Left hindlimb (tissue), 1 donor: ENCODE measurements at places on chromosomes 2 and 18.

- no peak for DNase-seq
Measured at GRCh38 chr2:102237176-102237575, 50.4 kb downstream of the IL1RL2 start.

- DNase-seq = peak; percentile 18
Measured at GRCh38 chr2:239824866-239825704, 200.1 kb downstream of the NDUFA10 start.

GRCh38 chr2:226904592-226904991 is 68.7 kb downstream of the RHBDD1 start:
- DNase-seq = no peak

DNA sequence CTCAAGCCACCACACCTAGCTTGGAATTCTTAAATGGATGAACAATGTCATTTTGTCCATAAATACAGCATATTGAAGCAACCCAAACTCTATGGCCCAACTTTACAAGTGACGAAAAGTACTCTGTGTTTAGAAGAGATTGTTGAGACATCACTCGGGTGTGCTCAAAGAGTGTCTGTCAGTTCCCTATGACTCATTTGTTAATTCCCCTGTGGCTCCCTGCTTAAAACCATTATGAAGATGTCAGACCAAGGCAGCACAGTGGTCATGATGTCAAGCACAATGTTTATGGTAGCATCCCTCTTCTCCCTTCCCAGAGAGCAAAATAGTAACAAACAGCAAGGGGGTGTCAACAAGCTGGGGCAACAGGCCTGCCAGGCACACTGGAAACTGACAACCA is 3.0 kb downstream of the LYG1 start:
- DNase-seq = no peak

- DNase-seq = no peak
Measured at GRCh38 chr2:234565201-234565600, 68.3 kb upstream of the ARL4C start.

GRCh38 chr2:157122776-157123175 is 134.7 kb upstream of the GALNT5 start:
- no peak for DNase-seq

- peak; percentile 66 for DNase-seq
Measured at GRCh38 chr2:85248773-85249509, 78.8 kb downstream of the TGOLN2 start.

GRCh38 chr18:76506974-76507764 is 12.1 kb upstream of the ZNF516 start:
- no peak for DNase-seq

DNA sequence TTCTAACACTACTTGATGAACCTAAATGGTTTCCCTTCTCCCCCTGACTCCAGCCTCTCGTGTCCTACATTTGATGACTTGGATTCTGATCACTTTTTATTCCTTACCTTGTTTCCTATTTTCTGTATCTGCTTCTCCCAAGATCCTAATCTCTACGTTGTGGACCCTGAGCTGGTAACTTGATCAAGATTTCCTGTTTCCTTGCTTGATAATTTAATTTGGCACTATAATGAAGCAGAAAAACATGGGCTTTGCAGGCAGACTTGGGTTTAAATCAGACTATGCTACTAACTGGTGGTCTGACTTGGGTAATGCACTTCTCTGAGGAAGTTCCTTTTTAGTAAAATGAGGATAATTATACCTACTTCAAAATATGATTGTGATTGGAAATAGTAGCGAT is 11.7 kb upstream of the FBXO11 start:
- no peak for DNase-seq

DNA sequence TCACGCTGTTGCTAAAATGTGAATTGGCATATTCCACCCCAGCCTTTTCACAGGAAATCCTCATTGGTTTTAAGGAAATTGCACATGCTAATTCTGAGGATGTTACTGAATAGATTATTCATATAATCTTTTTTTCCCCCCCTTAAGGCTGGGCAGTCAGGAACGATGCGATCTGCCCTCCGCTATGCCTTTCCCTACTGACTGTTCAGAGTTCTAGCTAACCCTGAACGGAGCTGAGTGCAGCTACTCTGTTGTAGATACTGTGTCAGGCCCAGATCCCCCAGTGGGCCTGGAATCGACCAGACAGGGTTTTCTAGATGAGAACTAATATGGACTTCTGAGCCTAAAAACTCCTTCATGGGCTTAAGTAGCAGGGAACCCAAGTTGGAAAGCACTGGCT is 192.2 kb downstream of the TCF4 start:
- DNase-seq = no peak

DNA sequence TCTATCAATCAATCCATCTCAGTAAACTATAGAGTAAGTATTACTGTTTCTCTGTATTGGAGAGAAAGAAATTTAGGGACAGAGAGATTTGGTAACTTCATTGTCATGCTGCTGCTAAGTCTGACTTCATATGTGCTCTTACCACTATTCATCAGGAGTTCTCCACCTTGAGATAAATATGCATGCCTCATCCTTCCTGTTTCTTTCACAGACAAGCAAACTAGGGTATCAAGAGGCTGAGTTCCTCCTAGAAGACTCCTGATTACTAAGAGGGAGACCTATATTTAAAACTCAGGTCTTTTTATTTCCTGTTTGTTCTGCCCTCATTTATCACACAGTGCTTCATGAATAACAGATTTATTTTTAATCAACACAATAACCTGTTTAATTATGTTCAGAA is 34.1 kb downstream of the RIT2 start:
- no peak for DNase-seq

DNA sequence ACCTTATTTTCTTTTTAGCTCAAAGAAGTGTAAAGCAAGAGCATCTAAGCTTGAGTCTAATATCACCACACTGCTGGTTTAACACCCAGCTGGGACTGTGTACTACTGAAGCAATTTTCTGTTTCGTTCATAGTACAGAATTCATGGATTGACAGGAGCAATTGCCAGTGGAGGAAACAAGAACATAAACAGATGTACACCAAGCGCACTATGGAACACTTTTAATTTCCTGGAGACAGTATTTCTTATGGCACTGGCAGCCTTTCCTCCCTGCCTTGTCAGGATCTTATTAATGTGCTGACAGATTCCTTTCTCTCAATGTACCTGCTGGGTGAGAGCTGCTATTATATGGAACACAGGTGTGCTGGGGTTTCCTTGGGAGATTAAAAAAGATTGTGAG is 4.2 kb upstream of the LANCL1 start:
- DNase-seq = no peak

DNA sequence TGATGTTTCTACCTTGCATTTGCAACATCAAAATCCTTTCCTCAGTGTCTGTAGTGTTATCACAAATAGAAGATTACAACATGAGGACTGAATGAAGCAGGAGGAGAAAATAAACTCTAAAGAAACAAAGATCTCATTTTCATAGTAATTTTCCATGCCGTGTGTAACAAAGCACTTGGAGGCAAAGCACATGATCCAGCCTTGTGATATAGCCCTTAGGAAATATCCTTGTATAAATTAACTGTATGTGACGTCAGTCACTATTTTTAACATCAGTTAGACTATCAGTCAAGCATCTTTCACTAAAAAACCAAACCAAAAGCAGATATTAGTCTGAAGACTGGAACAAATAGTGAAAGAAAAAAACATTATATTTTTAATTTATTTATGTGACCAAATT is 492.1 kb upstream of the CNTNAP5 start:
- no peak for DNase-seq

- no peak for DNase-seq
Measured at GRCh38 chr2:126846241-126846640, 52.4 kb upstream of the TEX51 start.

DNA sequence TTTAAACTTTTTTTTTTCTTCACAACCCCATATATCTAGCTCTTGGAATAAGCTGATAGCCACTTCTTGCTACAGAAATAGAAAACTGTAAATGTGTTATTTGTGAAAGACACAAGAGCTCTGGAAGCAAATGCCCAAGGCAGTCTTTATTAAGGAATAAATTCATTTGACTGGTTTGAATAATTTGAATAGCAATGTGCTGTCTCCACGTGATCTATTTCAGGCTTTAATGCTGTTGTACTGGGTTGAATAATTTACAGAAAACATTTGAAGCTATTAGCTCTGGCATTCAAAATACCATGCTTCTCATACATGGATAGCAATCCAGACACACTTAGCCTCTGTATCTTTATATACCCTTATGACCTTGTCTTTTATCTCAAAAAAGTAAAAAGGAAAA is 366.7 kb upstream of the KCNJ3 start:
- DNase-seq = no peak

GRCh38 chr18:79896738-79897137 is 54.7 kb downstream of the SLC66A2 start:
- no peak for DNase-seq

DNA sequence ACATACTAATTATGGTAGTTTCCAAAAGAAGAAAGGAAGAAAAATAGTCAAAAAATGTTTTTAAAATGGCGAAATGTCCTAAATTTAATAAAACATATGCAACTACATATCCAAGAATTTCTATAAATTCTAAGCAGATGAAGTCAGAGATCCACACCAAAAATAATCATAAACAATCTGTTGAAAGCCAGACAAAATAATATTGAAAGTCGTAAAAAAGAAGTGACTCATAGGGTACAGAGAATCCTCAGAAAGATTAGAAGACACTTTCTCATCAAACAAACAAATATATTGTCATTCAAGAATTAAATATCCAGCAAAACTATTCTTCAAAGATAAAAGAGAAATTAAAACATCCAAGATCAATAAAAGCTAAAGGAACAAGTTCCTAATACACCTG is 281.4 kb upstream of the ZNF804A start:
- DNase-seq = no peak

DNA sequence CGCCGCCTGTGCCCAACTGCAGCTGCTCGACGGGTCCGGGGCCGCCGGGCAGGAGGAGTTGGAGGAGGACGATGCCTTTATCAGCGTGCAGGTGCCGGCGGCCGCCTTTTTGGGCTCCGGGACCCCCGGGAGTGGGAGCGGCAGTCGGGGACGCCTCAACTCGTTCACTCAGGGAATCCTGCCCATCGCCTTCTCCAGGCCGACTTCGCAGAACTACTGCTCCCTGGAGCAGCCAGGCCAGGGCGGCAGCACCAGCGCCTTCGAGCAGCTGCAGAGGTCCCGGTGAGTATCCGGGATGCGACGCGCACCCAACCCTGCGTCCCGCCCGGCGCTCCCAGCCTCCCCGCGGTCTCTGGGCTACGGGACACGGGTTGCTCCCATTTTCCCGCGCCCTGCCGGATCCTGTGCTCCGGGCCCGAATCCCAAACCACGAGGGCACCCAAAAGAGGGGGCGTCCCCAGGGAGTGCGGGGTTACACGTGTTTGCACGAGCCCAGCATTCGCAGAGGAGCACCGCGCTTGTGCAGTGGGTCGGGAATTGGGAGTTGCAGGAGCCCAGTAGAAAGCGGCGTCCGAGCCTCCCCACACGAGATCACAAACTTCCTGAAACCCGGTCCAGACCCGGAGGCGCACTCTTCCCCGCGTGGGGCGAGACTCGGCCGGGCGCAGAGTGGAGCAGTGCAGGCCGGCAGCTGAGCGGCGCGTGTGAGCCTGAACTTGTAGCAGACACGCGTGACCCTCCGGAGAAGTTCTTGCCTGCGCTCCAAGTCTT is 1.2 kb downstream of the CABLES1 start:
- peak; percentile 58 for DNase-seq

GRCh38 chr2:10760794-10761504 is 39.5 kb downstream of the ATP6V1C2 start:
- DNase-seq = no peak

- no peak for DNase-seq
Measured at GRCh38 chr2:17628349-17629261, 88.1 kb downstream of the VSNL1 start.

GRCh38 chr18:29326214-29326613 is 1149.3 kb upstream of the CDH2 start:
- DNase-seq = no peak

- DNase-seq = no peak
Measured at GRCh38 chr18:49435170-49435569, 25.3 kb downstream of the DYM start.

DNA sequence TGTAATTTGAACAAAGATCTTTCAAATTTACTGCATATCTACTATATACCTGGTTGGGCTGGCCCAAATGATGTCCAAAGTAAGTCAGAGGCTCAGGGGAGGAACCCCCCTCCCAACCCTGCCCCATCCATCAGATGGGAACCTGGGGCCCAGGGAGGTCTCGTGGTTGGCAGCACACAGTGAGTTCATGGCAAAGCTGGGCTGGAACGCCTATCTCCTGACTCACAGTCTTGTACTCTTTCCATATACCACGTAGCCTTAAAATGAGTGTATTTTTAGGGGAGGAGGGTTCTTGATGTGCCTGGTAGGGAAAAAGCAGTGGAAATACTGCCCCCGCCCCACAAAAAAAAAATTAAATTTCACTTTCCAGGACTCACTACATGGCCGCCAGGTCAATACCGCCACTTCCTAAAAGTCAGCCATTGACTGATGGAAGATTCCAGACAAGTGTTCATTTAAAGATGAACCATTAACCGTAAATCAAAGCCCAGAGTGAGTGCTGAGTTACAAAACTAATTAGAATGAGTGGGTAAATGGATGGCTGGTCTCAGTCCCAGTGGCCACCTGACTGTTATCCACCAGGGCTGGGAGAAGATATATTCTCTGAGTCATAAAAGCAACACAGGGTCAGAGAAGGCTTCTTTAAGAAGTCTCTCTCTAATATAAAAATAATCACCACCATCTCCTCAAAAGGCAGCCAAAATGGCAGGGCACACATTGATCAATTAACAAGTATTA is 80.5 kb downstream of the ZBTB7C start:
- no peak for DNase-seq

GRCh38 chr18:40878371-40878770 is 1076.7 kb upstream of the PIK3C3 start:
- no peak for DNase-seq

GRCh38 chr2:121319941-121320340 is 34.9 kb upstream of the TFCP2L1 start:
- DNase-seq = no peak

DNA sequence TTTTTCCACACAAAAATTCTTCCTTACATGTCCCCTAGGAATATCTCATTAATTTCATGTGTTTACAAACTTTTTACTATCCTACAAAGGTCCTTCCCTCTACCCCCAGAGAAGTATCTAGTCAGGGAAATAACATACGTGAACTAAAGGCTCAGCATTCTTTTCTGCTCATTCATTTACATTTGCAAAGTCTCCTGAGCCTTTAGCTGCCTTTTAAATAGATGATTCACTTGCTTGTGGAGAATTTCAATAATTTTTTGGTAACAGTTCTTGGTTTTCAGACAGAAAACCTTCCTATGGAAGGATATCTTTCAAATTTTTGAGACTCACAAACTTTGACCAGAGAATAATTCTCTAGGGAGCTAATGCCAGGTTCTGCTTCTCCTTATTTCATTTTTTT is 81.5 kb upstream of the RMDN2 start:
- DNase-seq = no peak

DNA sequence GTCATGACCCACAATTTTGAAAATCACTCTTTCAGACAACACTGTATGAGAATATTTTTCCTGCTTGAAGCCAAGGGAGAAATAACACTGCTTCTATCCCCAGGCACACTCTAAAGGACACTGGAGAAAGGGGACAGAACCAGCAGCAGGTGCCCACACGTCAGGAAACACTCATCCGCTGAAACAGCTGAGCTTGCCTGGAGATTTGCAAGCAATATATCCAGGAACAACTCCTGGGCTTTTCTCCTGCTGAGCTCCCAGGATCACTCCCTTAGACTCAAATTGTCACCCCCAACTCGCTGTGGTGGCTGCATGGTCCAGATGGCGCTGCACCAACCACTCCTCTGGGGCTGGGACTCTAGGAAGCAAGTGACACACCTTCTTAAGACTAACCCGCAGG is 186.7 kb downstream of the ARL4C start:
- no peak for DNase-seq
